Right lung (tissue), 10 donors: ENCODE measurements at places on chromosomes 11 and 22. TPM values are rescaled to one million over a fixed set of nuclear protein-coding genes. Genes with fewer than 3 reads are reported as not detected.

DNA sequence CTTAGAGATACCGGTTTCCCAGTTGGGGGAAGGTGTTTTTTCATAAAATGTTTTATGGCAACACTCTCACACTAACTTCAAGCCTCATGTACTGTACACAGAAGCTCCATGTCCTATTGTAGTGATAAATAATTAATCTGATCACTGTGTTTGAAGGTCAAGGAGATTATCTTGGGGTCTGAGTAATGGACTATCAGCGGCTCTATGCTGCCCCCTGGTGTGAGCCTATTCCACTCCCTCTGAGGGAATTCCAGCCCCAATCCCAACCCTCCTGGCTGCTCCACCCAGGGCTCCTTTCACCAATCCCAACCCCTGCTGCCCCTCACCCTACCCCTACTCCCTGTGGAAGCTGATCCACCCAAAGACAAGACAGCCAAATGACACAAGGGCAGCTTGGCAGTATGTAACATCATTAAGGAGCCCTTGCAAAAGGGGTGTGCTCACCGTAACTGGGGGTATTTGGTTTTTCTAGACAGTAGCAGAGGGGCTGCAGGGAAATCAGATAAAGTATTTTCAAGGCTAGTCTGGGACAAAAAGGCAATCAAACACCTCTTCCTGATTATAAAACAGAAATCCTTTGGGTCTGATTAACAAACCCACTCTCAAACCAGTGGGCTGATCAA is 22.3 kb downstream of the HPS4 start:
- no peak for DNase-seq

GRCh38 chr22:23203452-23204124 is 23.3 kb downstream of the BCR start:
- DNase-seq = no peak

DNA sequence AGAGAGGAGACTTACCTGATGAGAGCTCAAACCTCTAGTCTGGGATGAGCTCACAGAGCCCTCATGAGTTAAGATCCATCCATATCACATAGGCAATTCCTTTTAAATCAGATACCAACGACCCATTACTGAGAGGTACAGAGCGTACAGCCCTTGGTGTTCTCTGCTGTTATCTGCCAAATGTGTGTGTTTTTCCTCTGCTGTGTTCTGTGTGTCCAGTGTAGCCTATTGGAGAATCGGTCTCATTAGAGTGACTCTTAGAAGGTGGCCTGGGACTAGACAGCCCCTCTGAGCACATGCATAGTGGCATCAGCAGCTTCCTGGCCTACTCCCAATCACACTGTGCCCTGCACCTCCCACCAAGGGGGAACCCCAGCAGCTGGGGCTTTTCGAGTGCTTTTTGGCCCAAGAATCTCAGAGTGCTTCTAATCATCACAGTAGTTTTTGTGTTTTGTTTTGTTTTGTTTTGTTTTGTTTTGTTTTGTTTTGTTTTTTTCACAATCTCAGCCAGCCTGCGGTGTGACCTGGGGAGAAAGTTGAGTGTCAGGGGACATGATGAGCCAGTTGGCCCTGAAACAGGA is 25.4 kb downstream of the TP53AIP1 start:
- no peak for DNase-seq

CCDC87 gene
- 0.10 TPM for polyA plus RNA-seq

DNA sequence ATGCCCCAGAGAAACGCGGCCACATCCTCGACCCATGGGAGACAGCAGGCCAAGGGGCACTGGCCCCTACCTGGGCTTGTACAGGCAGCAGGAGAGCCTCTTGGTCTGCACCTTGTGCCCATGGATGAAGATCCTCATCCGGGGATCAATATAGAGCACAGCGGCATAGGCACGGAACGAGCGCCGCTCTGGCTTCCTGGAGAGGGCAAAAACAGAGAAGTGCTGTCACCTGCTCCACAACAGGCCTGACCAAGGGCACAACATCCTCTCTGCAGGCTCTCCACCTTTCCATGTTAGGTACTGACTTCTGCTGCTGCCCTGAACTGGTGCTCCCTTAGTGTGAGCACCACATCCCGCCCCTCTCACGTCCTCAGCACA is 27.2 kb downstream of the MORC2 start:
- no peak for DNase-seq

- no peak for DNase-seq
These were observed 9.3 kb downstream of the OSBPL5 start for GRCh38 chr11:3155691-3156258.

DNA sequence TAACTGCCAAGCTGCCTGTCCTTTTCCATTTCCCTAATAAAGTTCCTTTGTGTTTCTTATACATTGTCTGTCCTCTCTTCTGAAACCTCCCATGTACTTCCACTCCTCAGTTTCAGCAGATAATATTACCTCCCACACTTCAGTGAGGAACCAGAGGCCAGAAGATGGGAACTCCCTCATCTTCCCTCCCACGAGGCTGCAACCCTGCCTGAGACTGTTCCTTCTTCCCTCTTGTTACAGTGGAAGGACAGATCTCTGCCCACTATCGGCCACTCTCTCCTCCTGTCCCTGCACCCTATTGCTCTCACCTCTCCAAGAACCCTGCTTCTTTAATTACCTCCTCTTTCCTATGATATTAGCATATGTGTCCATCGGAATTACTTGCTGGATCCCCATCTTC is 38.1 kb upstream of the SWAP70 start:
- DNase-seq = no peak

- DNase-seq = no peak
These were observed 8.2 kb upstream of the HSPA8 start for GRCh38 chr11:123069908-123070821.

GRCh38 chr11:26842478-26843282 is 120.8 kb upstream of the SLC5A12 start:
- no peak for DNase-seq

DNA sequence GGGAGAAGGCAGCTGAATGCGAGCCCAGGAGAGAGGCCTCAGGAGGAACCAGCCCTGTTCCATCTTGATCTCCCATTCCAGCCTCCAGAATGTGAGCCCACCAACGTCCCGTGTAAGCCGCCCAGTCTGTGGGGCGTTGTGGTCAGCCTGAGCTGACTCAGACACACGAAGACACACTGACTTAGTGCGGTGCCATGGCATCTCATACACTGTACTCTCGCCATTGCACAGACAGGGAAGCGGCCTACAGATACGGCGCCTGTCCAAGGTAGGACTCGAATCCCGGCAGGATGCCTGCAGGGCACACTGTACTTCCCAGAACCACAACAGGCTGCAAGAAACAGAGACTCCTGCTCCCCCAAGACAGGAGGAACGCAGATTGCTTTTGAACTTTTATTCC is 179.6 kb downstream of the CTTN start:
- no peak for DNase-seq

SCN4B gene
- polyA plus RNA-seq = 9.1 TPM

GRCh38 chr11:69721106-69721505 is 17.3 kb upstream of the FGF19 start:
- no peak for DNase-seq

GRCh38 chr11:111128076-111128870 is 117.3 kb upstream of the POU2AF2 start:
- DNase-seq = no peak

MAPK12 gene
- polyA plus RNA-seq = 14.1 TPM

GRCh38 chr22:25542720-25543402 is 21.6 kb upstream of the GRK3 start:
- DNase-seq = no peak

DNA sequence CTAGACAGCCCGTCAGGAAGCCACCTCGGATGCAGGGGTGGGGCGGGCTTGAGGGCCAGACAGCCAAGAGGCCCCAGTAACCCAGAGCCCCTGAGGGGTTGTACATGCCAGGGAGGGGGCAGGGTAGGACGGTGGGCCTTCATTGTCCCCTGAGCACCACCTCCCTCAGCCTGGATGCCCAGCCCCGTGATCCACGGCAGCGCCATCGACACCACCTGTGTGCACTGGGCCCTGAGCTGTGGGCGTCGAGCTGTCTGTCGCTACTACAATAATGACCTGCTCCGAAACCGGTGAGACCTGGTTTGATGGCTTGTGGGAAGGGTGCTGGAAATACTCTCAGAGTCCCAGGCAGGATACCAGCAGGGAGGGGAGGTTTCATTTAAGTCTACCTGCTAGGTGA is 37.4 kb upstream of the TPBGL start:
- DNase-seq = no peak

CASP5 gene
- polyA plus RNA-seq = 0.36 TPM
